ENCODE measurements at places on chromosomes 13 and 19.

DNA sequence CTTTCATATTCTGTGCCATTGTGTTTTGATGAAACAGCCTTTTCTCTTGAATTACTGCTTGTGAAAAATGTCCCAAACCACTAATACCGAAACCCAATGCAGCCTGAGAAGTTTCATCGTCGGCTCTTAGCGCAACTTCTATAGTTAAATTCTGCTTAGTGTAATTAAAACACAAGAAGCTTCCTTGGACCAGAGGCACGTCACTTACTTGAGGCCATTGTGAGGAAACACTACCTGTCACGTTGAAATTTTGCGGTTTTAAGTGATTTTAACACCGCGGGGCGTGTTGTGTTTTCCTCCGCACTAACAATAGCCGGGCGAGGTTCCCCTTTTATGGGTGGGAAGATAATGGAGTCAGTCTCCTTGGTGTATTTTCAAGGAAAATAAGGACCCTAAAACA, 70.9 kb downstream of the GGACT start:
- DNase-seq, result no peak

- peak; percentile 65 for DNase-seq
Observed at GRCh38 chr13:43785650-43786471, 911 bp downstream of the ENOX1 start.

DNA sequence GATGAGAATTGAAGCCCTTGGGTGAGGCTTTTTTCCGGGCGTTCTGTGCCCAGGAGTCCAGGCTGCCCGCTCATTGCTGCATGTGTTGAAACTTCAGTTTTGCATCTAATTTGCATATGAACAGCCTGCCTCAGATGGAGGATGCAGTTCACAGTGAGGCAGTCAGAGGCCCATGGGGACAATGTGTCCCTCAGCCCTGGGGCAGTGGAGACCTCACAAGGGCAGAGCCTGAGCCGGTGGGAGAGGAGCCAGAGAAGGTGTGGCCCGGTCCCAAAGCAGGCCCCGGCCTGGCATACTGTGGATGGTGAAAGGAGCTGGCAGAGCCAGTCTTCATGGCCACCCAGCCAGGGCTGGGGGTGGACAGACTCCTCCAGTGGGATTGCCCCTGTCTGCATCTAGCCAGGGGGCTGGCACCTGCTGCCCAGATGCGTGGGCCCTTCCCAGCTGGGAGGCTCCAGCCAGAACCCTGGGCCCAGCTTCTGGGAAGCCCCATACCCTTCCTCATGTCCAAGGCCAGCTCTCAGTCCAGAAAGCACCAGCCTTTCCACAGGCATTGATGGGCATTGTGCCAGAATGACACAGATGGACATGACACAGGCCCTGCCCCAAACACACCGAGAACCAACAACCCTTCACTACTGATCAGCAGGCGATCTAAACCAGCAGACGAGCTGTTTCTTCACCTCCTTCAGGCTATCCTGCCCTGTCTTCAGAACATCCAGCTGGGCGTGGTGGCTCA, 32.9 kb upstream of the KCTD15 start:
- no peak for DNase-seq

- no peak for DNase-seq
Observed at GRCh38 chr19:31730270-31730669, 381.0 kb upstream of the TSHZ3 start.

- DNase-seq, result no peak
Observed at GRCh38 chr19:13042443-13043130, 47.3 kb downstream of the NFIX start.

DNA sequence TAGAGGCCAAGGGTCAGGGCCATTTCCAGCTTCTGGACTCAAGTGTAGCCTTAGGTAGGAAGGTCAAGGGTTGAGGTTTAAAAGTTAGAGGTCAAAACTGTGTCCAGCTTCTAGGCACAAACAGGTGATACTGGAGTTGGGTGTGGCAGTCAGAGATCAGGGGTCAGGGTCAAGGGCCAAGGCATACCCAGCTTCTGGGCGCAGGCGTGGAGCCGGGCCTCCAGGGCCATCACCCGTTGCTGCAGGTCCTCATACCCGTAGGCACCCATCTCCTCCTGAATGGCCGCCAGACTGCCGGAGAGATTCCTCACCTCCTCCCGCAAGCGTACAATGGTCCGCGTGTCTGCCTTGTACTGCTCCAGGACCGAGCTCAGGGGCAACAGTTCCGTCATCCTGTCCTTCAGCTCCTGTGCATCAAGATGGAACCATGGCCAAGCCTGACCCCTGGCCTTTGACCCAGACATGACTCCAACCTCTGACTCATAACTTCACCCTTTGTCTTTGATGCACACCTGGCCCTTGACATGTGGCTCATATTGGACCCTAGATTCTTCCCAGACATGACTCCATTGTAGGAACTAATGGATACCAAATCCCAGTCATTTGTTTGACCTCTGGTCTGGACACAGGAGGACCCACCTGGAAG, 22.1 kb downstream of the PIN1 start:
- no peak for DNase-seq

DNA sequence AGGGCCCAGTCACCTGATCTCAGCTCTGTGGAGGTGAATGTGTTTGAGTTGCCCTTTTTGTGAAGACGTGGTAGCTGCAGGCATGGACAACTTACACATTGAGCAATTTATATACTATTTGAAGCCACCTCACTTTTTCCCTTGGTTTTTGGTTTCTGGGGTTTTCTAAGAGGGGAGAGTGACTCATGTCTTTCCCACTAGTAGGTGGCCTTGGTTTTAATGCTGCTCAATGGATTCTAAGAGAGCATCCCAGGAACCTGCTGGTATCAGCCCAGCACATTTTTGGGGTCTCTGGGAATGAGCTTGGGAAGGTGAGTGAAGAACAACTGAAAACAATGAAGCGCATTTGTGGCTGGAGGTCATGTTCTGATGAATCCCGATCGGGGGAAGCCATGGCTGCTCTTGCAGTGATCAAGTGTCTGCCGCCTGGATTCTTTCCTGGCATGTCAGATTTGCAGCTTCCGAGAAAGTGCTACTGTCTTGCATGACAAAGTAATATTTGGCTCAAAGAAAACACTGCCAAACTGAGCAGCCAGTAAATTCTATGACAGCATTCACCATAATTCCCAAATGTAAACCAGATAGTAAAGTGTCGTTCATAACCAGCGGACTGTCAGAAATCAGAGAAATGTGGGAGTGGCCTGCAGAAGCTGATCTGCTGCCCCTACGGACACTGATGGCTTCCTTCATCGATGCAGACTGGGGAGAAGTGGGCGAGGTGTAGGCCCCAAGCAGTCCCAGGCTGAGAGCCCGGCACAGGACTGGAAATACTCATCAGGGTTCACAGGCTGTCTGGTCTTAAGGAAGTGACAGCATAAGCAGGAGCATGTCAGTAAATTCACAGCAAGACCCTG, 98.7 kb downstream of the COL4A2 start:
- no peak for DNase-seq

Measured in right lobe of liver (tissue), 6 donors.